ENCODE measurements at places on chromosomes 11 and 22. TPM values are rescaled to one million over a fixed set of nuclear protein-coding genes. Genes with fewer than 3 reads are reported as not detected.

Gene CASP12
- total RNA-seq = not detected

Gene TMEM121B
- total RNA-seq = 0.04 TPM

Gene MYOD1
- not detected for total RNA-seq

Gene PRR33
- total RNA-seq = not detected

Gene DRICH1
- 0.11 TPM for total RNA-seq

Gene TMEM151A
- not detected for total RNA-seq

Gene CATSPERZ
- total RNA-seq = 0.44 TPM

Measured in foreskin keratinocyte (primary cell).